Uterine smooth muscle cell (primary cell): ENCODE measurements at places on chromosomes 16 and 17. TPM values are rescaled to one million over a fixed set of nuclear protein-coding genes. Genes with fewer than 3 reads are reported as not detected.

CUEDC1 gene
- total RNA-seq = 6.1 and 7.7 TPM in 2 replicates

RHBDL3 gene
- total RNA-seq = under 0.01 and 0.22 TPM in 2 replicates

MYLK3 gene
- total RNA-seq = 0.11 and 0.37 TPM in 2 replicates

CCL16 gene
- total RNA-seq = not detected in 2 replicates

KCNH4 gene
- total RNA-seq = not detected in 2 replicates

MYH2 gene
- total RNA-seq = under 0.01 and 0.12 TPM in 2 replicates

TNFRSF13B gene
- total RNA-seq = not detected in 2 replicates

ADGRG1 gene
- total RNA-seq = 0.89 and 2.4 TPM in 2 replicates
